ENCODE measurements at places on chromosomes 16 and 17.

DNA sequence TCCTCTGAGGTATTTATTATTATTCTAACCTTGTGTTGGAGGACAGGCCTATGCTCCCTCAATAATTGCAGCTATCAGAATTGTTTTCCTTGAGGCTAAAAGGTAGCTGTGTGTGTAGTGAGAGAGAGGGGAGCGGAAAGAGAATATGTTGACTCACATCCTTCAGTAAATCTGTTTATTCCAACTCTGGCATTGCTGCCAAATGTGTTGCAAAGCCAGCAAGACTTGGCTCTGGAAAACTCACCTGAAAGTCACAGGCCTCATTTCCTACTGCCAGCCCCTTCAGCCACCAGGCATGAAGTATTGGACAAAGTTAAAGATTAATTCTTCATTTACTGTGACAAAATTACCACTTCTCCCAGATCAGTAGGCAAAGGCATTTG is 9.6 kb downstream of the CA10 start:
- DNase-seq, result no peak

GRCh38 chr17:44558334-44558709 is 1.0 kb downstream of the FZD2 start:
- no peak for DNase-seq

- DNase-seq, result peak; percentile 20
Measured at GRCh38 chr17:21573961-21574610, 118.2 kb upstream of the KCNJ18 start.

- no peak for DNase-seq
Measured at GRCh38 chr16:57143149-57143921, 42.5 kb downstream of the PSME3IP1 start.

DNA sequence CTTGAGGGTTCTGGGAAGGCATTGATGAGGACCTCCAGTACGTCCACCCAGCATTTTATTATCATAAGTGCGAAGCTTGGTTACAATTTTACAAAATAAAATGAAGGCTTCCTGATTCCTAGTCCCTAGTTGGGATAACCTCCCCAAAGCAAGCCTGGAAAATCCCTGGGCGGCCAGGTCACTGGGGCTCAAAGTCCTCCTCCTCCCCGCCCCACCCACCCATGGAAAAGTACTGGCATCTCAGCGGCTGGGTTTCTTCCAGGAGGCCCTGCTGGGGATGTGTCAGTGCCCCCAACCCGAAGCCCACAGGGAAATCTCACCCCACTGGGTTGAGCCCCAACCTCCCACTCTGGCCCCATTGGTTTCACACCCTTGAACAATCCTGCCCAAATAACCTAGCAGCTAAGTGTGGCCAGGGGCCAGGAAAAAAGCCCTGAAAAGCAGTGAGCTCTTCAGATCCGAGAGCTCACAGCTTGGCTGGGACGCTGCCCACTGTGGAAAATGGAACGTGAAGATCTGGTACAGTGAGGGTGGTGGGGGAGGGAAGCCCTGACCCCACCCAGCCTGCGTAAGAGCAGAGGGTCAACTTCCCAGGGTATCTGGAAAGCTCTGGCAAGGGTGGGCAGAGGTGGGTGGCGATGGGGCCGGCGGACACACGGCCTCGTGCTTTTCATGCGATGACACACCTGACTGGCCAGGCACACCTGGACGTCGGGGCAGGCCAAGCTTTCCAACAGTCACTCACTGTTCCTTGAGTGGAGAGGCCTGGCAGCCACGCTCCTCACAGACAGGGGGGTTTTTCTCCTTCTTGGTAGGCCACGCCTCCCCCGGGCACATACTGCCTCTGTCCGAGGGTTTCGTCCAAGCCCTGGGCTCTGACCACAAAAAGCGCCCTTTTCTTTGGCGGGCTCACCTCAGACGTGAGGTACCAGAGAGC is 324.5 kb downstream of the SOX9 start:
- no peak for DNase-seq
